ENCODE measurements at places on chromosomes 6 and 20. TPM values are rescaled to one million over a fixed set of nuclear protein-coding genes. Genes with fewer than 3 reads are reported as not detected.

The LMBRD1 gene
- total RNA-seq: 25.0 TPM

The PARD6B gene
- total RNA-seq: 0.37 TPM

The UBE2C gene
- total RNA-seq: 31.2 TPM

The SEMG1 gene
- total RNA-seq: not detected

The MROH8 gene
- total RNA-seq: 0.59 TPM

The PPP1R14C gene
- under 0.01 TPM for total RNA-seq

The CLPSL1 gene
- not detected for total RNA-seq

The OR2J2 gene
- not detected for total RNA-seq

The WFDC2 gene
- not detected for total RNA-seq

The THBD gene
- 15.1 TPM for total RNA-seq

The C6orf141 gene
- 6.5 TPM for total RNA-seq

The AKIRIN2 gene
- 14.5 TPM for total RNA-seq

The DBNDD2 gene
- 1.8 TPM for total RNA-seq

The CCN2 gene
- total RNA-seq: 10.8 TPM

The SAPCD1 gene
- total RNA-seq: 1.1 TPM

The CCN6 gene
- not detected for total RNA-seq

The TMEM244 gene
- total RNA-seq: 0.78 TPM

The SNX21 gene
- total RNA-seq: 87.6 TPM

The TEAD3 gene
- 9.2 TPM for total RNA-seq

The NHLRC1 gene
- total RNA-seq: 2.0 TPM

The OTOR gene
- not detected for total RNA-seq

The SLC9A8 gene
- total RNA-seq: 8.5 TPM

The SLC17A1 gene
- total RNA-seq: not detected

The BFSP1 gene
- total RNA-seq: 0.73 TPM

The SLC16A10 gene
- total RNA-seq: not detected

The JPH2 gene
- total RNA-seq: 0.20 TPM

The TMEM181 gene
- total RNA-seq: 29.0 TPM

The C20orf96 gene
- total RNA-seq: 1.8 TPM

The OVOL2 gene
- not detected for total RNA-seq

The SFT2D1 gene
- total RNA-seq: 29.7 TPM

The TMEM217 gene
- 2.9 TPM for total RNA-seq

The OR2B6 gene
- not detected for total RNA-seq

The HLA-DQB1 gene
- not detected for total RNA-seq

The PABPC1L gene
- total RNA-seq: 12.3 TPM

The MEP1A gene
- not detected for total RNA-seq

The SAYSD1 gene
- total RNA-seq: 10.9 TPM

The GFRAL gene
- total RNA-seq: not detected

The SH3BGRL2 gene
- total RNA-seq: 1.6 TPM

The POLR1C gene
- total RNA-seq: 51.8 TPM

The SLC17A2 gene
- total RNA-seq: not detected

The MAK gene
- total RNA-seq: not detected

The MYL9 gene
- 23.1 TPM for total RNA-seq

The SRSF3 gene
- total RNA-seq: 282 TPM

The CD93 gene
- total RNA-seq: under 0.01 TPM

The EMILIN3 gene
- total RNA-seq: not detected

The PPIL1 gene
- 15.1 TPM for total RNA-seq

The ADGRF5 gene
- 0.37 TPM for total RNA-seq

The MRPL14 gene
- total RNA-seq: 42.8 TPM

The OPRM1 gene
- total RNA-seq: not detected

The C6orf58 gene
- total RNA-seq: not detected

The PROCR gene
- total RNA-seq: 136 TPM

The ADGRF4 gene
- total RNA-seq: not detected

The TRIM15 gene
- not detected for total RNA-seq

The BTN1A1 gene
- under 0.01 TPM for total RNA-seq

The COL11A2 gene
- total RNA-seq: 0.20 TPM

The FAM229B gene
- 4.5 TPM for total RNA-seq

The DYNLT2 gene
- 0.98 TPM for total RNA-seq

Measured in subcutaneous preadipocyte (primary cell).